ENCODE measurements at places on chromosomes 5 and 9. TPM values are rescaled to one million over a fixed set of nuclear protein-coding genes. Genes with fewer than 3 reads are reported as not detected.

WDR36 gene
- total RNA-seq: 61.8 TPM

SEPTIN8 gene
- total RNA-seq: 29.5 TPM

DNAI1 gene
- 0.78 TPM for total RNA-seq

CCDC152 gene
- 12.9 TPM for total RNA-seq

SPINK13 gene
- not detected for total RNA-seq

CCDC187 gene
- under 0.01 TPM for total RNA-seq

ACSL6 gene
- 32.9 TPM for total RNA-seq

APBA1 gene
- 29.0 TPM for total RNA-seq

NSG2 gene
- total RNA-seq: 565 TPM

PCDHB2 gene
- 14.2 TPM for total RNA-seq

TNFSF8 gene
- 1.1 TPM for total RNA-seq

Measured in occipital lobe (tissue), 3 donors.